ENCODE measurements at places on chromosomes 16 and 17.

- no peak for DNase-seq
Measured at GRCh38 chr16:89341697-89342694, 124.5 kb downstream of the ZNF778 start.

GRCh38 chr16:67077871-67078270, 31.9 kb upstream of the PHAF1 start:
- DNase-seq, result no peak

DNA sequence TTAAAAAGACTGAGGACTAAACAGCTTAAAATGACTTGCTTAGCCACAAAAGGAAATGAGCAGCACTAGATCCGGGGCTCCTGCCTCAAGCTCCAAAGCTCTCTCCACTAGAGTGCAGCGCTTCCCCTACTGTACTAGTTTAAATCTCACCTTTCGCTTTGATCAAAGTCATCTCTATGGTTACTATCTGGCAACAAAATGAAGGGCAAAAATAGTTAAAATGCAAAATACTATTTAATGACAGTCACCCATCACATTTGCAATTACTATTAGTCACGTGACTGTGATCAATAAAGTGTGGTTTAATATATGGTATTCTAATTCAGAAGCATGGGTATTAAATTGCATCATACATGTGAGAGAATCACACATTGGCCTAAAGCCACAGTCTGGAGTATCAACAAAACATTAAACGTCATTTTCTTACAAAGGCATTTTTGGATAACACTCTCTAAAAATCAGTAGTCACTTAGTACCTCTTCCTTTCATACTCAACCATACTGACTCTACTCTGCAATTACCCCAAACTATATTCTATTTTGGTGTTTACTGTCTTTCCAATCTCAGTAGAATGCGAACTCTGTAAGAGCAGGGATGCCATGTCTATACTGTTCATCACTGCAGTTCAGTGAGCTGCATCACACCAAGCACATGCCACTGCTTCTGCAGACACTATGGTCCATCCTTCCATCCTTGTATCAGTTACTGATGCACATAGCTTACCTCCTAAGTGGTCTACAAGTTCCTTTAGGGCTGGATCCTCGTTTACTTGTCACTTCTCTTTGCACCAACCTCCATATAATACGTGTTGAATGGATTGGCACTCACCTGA, 6.2 kb downstream of the PSMD12 start:
- DNase-seq, result no peak

DNA sequence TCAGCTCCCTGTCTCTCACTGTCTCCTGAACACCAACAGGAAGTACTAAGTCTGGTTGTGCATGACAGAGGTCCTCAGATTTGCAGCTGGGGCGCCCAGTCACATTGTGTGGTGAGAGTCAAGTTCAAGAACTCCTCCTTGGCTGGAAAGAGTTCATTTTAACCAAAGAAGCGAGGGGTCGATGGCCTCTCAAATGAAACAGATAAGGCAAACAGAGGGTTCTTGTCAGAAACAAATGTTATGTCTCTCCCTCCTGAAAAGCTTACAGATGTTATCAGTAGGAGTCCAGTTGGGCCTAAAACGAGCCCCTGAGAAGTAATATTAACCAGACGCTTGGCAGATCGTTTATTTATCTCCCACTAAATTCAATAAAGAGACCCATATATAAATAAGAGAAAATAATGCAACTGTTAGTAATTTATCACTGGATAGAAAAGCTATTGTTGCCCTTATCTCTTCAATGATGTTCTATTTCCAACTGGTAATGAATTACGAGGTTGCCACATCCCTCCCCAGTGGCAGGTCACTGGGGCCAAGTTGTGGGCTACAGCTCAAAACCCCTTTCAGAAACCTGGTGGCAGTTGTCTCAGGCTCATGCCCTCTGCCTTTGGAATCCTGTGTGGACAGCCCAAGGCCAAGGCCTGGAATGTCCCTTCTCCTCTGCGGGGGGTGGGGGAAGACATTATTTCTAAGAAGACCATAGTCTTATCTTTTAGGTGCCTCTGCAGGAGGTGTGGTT, 307.5 kb upstream of the DYNLRB2 start:
- DNase-seq, result no peak

- no peak for DNase-seq
Measured at GRCh38 chr17:49990921-49991320, 4.1 kb downstream of the DLX3 start.

- no peak for DNase-seq
Measured at GRCh38 chr17:79715098-79715942, 15.4 kb upstream of the ENPP7 start.

GRCh38 chr16:27341549-27341948, 27.8 kb downstream of the IL4R start:
- DNase-seq, result no peak

DNA sequence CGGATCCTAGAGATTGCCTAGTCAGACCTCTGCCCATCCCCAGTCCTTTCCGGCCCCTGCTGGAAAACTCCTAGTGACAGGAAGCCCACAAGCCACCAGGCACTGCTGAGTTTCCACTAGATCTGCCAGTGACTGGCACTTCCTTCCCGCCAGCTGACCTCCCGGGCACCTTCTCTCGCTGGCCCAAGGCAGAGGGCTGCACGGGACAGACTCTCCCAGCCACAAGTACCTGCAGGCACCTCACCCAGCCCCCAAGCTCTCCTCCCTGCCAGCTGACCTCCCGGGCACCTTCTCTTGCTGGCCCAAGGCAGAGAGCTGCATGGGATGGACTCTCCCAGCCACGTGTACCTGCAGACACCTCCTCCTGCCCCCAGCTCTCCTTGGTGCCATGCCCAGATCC, 66.3 kb upstream of the DOC2B start:
- no peak for DNase-seq

DNA sequence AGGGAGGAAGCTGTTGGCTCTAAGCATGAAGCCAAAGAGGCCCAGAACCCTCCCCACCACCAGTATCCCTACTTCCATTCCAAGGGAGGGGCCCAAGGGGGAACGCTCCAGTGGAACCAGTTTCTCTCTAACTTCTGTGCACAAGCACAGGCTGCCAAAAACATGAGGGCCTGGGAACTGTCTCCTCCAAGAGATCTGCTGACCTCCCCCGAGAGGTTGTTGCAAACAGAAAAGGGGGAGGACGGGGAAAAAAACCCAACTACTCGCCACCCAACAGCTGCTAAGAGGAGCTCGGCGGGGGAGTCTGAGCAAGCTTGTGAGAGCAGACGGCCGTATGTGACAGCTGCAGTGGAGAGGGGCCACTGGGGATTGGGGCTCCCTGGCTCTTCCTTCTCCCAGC, 15.7 kb upstream of the SLC35B1 start:
- peak; percentile 82 for DNase-seq

DNA sequence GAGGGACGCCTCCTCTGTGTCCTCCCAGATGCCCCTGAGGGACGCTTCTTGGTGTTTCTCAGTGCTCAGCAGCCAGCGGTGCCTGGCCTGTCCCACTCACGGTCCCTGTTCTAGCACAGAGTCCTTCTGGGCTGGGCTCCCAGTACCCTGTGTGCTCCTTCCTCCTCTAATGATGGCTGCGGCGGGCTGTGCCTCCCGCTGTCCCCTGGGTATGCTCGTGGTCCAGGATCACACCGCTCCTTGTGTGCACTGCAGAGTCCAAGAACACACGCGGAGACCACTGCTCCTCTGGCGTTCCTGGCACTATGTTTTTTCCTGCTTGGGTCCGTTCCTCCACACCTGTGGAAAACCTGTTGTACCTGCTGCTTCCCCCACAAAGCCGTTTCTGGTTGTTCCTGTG, 15.1 kb upstream of the IRF8 start:
- no peak for DNase-seq

DNA sequence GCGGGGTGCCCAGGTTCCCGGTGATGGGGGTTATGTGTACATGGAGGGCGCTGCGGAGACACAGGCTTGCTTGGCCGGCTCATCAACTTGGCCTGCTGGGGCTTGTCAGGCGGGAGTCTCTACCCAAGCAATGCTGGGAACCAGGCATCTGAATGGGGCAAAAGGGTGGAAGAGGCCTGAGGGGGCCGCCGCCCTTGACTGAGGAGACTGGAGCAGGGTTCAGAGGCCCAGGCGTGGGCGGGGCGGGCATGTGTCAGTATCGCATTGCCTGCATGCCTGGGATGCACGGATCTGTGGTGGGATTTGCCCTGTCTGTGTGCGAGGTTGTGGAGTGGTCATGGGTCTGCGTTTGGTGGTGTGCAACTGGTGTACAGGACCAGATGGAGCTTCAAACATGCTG, 21.1 kb downstream of the ARHGAP23 start:
- DNase-seq, result no peak

DNA sequence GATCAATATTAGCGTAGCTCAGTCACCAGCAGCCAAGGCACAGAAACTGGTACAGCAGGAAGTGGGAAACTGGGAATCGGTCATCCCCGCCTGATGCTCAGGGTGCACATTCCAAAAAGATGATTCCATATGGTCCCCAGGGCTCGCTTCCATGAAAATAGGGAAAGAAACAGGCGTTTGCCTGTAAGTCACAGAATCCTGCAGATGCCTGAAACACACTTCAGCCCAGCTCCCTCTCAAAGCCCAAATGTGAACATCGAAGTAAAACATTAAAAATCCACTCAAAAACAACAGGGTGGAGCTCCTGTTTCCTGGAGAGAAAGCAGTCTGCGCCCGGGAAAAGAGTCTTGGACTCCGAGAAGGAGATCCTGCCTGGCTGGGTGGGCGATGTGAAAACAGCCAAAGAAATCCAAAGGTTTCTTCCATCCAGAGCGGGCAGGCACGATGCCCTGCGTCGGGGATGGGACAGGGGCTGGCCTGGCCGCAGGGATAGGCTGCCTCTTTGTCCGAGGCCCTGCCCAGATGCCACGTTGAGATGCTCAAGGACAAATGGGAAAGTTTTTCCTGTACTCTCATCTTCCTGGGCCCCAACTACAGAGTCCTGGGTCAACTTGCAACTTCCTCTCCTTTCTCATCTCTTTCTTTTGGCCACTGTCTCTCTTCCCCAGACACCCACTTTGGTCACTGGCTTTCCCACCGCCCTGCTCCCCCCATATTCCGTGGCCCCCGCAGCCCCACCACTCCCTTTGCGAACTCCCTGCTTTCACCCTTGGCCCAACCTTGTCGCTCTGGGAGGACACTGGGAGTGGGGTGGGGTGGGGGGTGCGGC, 743 bp downstream of the WIPI1 start:
- peak; percentile 89 for DNase-seq

GRCh38 chr17:73343168-73343634, 31.4 kb upstream of the CDC42EP4 start:
- peak; percentile 90 for DNase-seq

DNA sequence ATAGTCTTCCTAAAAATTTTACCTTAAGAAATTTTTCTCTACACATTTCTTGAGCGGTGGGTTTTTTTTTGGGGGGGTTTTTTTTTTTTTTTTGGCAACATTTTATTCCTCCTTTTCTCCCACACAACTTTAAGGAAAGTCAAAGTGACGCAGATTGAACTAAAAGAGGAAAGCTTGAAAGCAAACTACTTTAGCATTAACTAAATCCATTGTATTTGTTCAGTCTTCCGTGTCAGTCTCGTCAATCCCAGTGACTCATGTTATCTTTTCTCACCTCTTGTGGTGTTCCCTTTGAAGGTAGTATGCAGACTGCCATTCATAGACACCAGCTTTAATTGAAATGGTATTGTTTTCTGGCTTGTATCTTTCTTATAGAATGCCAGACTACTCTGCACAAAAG, 39.3 kb downstream of the TADA2A start:
- no peak for DNase-seq

GRCh38 chr16:2953706-2954627, 10.1 kb upstream of the KREMEN2 start:
- DNase-seq, result peak; percentile 26

DNA sequence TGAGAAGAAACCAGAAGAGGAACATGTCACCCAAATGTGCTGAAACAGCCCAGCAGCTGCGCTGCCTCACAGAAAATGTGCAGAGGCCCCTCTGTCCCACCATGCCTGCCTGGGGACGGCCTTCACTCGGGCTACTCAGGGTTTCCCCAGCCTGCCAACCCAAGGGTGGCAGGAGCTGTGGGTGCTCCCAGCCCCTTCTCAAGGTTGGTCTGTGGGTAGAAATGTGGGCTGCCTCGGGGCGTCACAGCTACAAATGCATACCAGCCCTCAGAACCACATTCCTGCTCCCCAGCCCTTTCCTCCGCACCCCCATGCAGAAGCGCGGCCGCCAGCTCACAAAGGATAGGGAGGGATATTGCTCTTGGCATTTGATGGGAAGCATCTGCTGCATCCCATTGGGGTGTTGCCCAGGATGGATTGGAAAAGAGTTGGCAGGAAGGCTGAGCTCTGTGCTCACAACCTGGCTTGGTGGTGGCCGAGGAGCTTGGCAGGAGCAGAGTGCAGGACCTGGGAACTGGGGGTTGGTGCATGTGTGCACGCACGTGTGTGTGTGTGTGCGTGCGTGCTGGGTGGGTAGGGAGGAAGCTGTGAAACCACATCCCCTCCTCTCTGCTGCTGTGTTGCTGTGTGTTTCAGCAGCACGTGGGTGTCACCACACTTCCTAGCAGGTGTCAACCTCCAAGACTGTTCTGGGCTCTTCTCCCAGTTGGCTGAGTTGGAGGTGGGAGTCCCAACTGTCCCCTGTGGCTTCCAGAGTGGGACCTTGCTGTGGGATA, 304.4 kb downstream of the SEC14L1 start:
- DNase-seq, result peak; percentile 74

- DNase-seq, result no peak
Measured at GRCh38 chr17:46977348-46977747, 1.7 kb downstream of the RPRML start.

DNA sequence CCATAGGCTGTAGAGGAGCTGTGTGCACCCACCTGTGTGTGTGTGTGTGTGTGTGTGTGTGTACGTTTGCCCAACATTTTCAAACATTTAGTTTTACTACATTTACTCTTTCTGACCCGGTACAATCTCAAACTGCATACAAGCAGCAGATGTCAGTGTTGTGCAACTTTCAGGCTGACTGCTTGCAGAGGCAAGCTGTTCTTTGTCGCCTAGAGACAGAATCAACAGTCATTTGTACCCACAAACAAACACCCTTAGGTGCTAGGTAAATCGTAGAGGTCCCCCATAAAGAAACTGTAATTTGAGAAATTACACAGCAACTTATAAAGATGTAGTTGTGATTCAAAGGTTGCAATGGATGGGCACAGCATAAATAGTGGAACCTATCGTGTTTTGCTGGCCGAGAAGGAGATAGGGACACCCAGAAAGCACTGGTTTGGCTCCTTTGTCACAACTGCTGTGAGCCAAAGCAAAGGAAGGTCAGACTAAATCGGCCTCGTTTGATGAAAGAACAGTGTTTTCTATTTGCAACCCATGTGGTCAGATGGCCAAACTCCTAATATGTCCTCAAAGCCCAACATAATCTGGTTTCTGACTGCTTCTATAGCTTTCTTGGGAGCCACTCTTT, 478.4 kb downstream of the TOX3 start:
- peak; percentile 36 for DNase-seq

DNA sequence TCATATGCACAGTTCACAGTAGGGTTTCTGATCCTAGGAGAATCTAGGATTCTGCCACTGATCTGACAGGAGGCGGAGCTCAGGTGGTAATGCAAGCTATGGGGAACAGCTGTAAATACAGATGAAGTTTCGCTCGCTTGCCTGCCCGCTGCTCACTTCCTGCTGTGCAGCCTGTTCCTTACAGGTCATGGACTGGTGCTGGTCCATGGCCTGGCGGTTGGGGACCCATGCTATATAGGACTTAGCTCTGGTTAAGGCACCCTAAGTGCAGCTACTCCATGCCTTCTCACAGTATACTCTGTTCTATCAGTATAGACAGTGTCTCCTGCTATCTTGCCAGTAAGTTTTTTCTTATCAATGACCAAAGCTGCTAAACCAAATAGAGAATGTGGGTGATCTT, 2.4 kb downstream of the MPHOSPH6 start:
- no peak for DNase-seq
